Thoracic aorta endothelial cell (primary cell): ENCODE measurements at places on chromosomes 11 and 22. TPM values are rescaled to one million over a fixed set of nuclear protein-coding genes. Genes with fewer than 3 reads are reported as not detected.

OR52N4 gene
- not detected in 2 replicates for total RNA-seq

CABP4 gene
- total RNA-seq, result 0.65 and 1.1 TPM in 2 replicates

CREB3L1 gene
- total RNA-seq, result 1.2 and 2.4 TPM in 2 replicates

ELMOD1 gene
- total RNA-seq, result 1.3 and 6.3 TPM in 2 replicates

OOSP1 gene
- not detected in 2 replicates for total RNA-seq

P2RY6 gene
- total RNA-seq, result 0.14 TPM in 1 of 2 replicates, not detected in the other
